ENCODE measurements at places on chromosomes 3 and 15.

DNA sequence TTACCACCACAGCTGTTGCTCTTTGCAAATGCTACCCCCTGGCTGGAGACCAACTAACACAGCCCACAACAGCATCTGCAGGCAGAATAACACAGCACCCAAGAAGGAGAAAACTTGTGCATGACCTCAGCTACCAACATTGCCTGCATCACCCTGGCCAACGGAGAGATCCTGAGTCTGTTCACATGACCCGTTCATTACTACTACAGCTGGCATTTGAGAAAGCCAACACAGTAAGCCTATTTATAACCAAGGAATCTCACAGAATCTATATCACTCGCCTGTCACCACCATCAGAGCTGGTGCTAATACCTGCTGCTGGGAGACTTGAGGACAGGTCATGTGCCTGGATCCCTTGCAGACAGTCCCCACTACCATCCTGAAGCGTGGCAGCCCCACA is 215.2 kb downstream of the POLQ start:
- DNase-seq, result no peak

GRCh38 chr15:92510163-92510882 is 116.6 kb downstream of the ST8SIA2 start:
- DNase-seq, result no peak

GRCh38 chr3:41301548-41301947 is 102.2 kb downstream of the CTNNB1 start:
- DNase-seq, result no peak

DNA sequence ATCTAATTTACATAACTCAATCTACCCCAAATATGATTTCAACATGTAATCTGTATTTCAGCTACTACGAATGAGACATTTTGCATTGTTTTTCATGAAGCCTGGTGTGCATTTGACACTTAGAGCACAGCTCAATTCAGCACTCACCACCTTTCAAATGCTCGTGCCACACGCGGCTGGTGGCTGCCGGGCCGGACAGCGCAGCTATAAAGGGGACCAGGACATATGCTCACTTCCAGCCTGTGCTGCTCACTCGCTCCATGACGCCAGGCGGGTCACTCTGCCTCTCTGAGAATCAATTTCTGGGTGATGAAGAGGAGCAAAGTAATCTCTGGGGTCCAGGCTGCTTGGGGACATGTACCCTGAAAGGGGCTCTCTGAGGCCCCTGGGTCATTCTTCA is 93.1 kb downstream of the WNT7A start:
- DNase-seq, result no peak

GRCh38 chr3:2655229-2655701 is 454.9 kb downstream of the IL5RA start:
- DNase-seq, result no peak

- DNase-seq, result no peak
These were observed 14.6 kb upstream of the IGDCC3 start for GRCh38 chr15:65392368-65392767.

DNA sequence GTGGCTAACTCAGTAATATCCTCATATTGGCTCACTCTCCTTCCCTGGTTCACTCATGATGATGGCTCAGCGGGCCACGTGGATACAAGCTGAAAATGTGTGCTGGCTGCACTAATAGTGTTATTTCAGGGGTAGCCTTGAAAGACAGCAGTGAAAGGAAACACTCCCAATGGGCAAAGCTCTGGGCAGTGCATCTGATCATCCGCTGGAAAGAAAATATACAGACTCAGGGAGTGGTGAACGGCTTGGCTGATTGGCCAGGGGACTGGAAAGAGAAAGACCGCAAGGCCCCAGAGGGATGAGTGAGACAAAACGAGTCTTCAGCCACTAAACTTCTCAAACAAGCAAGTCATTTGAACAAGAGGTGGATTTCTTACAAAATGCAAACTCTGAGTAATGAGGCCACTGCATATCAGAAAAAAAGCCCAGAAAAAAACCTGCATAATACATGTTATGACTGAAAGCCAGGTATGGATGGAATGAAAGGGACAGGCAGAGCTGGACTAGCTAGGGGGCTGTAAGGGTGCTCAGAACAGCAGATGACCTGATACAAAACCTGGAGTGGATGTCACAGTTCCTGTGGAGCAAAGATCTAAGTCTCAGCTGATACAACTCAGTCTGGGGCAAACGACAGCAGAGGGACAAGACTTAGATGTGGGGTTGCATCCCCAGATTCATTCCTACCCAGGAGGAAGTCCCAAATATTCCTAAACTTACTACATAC is 33.3 kb downstream of the CMTM6 start:
- DNase-seq, result no peak

GRCh38 chr15:100235030-100235617 is 106.7 kb downstream of the ADAMTS17 start:
- DNase-seq, result no peak

GRCh38 chr15:82828075-82828474 is 18.6 kb downstream of the WHAMM start:
- DNase-seq, result peak; percentile 60
